ENCODE measurements at places on chromosomes 7 and 10.

- no peak for DNase-seq
These were observed 36.6 kb downstream of the POR start for GRCh38 chr7:75951506-75951905.

GRCh38 chr10:62512732-62513475 lies 138.7 kb downstream of the ZNF365 start:
- no peak for DNase-seq

- DNase-seq: no peak
These were observed 222.4 kb downstream of the ADAM12 start for GRCh38 chr10:126165874-126166273.

GRCh38 chr10:120458432-120458831 lies 1.4 kb downstream of the PLPP4 start:
- no peak for DNase-seq

DNA sequence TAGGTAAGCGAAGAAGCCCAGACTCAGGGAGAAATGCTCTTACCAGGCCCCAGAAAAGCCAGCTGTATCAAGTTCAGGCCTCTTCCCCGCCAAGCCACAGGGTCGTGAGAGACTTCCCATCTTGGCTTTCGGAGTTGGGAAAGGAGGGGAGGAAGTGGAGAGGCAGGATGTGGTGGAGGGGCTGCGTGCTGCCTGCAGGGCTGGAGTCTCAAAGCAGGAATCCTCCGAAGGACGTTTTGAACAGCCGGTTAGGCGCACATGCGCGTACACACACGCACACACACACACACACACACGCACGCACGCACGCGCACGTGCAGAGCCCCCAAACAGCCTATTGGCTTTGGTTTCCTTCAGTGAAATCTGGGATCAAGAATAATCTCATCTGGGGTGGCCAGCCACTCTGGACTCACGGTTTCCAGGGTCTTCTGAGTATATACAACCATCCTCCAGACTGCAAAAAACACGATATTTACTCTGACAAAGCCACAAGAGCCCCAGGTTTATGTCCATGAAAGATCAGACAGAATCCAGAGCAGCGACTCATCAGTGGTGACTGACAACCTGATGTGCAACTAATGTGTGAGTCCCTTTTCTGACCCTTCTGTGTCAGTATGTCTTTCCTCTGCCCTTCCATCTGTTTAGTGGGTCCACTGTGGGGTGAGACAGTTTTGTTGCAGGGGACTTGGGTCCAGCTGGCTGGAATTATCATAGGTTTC lies 115.0 kb upstream of the ZNF438 start:
- no peak for DNase-seq

- DNase-seq: no peak
These were observed 854 bp downstream of the MTG1 start for GRCh38 chr10:133394801-133395221.

DNA sequence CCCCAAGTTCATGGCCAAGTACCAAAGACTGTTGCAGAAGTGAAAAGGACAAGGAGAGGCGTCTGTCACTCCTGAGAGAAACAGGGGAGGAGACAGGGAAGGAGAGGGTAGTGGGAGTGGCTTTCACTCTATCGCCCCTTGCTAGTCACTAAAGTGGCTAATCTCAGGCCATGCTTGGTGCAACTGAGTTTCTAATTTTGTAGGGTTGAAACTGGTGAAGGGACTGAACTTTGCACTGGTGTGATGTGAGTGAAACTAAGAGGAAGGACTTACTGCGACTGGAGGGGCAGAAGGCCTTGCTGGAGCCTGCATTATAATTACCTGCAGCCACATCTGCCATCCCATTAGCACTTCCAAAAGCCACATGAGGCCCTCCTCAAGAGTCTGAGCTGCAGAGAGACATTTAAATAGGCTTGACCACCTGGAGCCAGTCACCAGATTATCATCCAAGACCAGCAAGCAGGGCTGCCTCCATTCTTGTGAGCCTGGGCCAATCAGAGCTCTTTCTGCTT lies 107.2 kb upstream of the EEPD1 start:
- no peak for DNase-seq

DNA sequence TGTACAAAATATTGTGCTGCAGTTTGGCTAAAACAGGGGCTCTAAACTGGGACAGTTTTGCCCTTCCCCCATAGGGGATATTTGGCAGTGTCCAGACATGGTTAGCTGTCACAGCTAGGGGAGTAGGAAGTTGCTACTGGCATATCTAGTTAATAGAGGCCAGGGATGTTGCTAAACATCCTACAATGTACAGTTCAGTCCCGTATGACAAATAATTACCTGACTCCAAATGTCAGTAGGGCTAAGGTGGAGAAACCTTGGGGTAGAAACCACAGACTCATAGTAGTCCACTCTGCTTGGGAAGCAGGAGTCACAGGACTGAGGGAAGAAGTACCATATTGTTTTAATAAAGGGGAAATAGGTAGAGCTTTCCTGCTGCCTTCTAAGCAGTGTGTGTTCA lies 39.8 kb downstream of the WBP1L start:
- no peak for DNase-seq

DNA sequence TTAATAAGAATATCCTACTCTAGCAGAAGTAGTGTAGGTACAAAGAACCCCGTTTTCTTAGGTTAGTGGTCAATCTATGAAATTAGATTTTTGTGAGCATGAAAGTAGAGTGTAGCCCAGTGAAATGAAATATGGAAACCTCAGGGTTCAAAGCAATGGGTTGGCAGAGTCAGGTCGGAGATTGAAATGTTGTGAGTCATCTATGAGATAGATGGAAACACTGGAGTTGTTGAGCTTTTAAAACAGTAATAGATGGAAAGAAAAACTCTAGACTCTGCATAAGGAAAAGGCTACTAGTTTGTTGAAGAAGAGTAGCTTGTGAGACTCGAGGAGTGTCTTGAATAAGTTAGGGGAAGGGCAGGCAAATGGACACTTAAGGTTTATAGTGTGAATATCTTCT lies 251.9 kb downstream of the EXOC4 start:
- no peak for DNase-seq

All from stimulated activated CD4-positive, alpha-beta T cell treated with anti-CD3 and anti-CD28 coated beads, Interleukin-4, amount 100 ng/mL, for 1 hour (primary cell).